NCI-H187 treated with DMSO at 0.1 percent for 48 hours (cell line): ENCODE measurements at places on chromosomes 16 and 17.

DNA sequence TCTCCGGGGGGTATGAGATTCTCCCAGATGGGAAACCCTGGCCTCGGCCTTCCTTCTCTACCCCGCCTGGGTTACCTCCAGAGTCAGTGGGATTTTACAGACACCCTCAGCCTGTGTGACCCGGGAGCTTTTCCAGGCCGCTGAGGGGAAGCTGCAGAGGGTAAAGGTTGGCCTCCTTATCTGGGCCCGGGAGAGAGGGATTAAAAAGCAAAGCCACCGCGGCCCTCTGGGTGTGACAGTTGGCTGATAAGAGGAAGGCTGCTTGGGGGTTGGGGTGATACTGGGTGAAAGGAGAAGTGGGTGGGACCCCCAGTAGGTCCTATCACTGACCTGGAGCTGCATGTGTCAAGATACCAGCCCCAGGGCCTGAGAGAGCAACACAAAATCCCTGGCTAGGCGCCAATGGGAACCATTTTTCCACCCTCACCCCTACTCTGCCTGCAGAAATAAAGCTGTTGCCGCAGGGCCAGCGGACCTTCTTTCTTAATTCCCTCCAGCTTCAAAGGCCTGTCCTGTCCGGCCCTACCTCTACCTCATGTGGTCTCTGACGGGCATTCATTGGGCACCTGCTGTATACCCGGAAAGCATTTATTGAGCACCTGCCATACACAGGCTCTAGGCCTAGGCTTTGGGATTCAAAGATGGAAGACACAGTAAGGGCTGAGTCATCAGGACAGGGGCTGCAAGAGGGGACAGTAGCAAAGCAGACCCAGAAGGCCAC lies 77.6 kb upstream of the GSE1 start:
- no peak for DNase-seq

DNA sequence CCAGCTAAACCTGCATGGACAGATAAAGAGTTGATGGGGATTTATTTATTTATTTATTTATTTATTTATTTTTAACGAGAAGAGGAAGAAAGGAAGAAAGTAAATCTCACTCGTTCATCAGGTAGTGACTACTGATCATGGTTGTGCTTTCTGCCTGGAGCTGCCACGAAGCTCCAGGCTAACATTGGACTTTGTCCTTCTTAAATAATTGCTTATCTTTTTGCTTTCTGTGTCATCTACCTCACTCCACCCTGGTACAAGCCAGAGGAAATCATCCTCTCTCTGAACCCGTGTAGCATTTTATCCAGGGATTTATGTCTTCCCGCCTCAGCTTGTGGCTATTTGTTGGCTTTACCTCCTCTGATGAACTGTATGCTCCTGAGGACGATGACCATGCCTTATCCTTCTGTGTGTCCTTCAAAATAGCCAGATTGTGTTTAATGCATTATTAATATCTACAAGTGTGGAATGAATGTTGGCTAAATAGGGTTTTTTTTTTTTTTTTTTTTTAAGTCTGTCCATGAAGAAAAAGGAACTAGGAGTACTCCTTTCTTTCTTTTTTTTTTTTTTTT lies 8.0 kb upstream of the SLC12A3 start:
- no peak for DNase-seq

GRCh38 chr17:62625184-62625869 lies 2.1 kb upstream of the MRC2 start:
- no peak for DNase-seq

DNA sequence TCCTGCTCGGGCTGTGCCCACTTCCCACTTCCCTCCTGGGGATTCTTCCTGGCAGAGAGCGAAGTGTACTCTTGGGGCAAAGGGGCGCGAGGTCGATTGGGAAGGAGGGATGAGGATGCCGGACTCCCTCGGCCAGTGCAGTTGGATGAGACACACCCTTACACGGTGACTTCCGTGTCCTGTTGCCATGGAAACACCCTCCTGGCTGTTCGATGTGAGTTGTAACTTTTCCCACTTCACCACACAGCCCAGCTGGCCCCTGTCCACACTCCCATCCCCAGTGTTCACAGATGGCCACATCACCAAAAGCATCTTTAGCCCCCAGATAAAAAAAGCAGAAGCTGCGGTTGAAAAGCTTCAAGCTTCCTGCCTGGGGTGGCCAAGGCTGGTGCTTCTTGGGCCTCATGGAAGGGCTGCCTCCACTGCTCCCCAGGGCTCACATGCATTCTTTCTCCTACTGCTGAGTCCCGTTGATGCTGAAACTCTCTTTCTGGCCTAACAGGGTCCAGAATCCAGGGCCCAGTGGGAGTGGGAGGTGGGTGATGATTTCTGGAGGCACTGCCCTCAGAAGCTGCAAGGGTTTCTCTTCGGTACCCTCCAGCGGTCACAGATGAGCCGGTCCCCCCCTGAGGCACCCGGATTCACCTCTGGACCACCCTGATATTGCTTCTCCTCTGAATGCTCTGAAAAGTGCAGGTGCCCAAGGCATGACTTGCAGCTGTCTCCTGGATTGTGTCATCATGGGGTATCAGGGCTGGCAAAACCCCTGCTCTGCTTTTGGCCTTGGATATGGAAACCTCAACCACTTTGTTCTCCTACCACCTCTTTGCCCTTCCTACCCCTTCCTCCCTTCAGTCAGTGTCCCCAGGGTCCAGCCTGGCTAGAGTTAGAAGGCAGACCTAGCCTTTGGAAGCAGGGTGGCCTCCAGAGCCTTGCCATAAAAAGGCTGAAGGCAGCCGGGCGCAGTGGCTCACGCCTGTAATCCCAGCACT lies 2.2 kb upstream of the TRAF4 start:
- DNase-seq, result no peak

- DNase-seq, result no peak
These were observed 5.1 kb downstream of the KSR1 start for GRCh38 chr17:27461192-27461859.
